ENCODE measurements at places on chromosomes 3 and 15.

DNA sequence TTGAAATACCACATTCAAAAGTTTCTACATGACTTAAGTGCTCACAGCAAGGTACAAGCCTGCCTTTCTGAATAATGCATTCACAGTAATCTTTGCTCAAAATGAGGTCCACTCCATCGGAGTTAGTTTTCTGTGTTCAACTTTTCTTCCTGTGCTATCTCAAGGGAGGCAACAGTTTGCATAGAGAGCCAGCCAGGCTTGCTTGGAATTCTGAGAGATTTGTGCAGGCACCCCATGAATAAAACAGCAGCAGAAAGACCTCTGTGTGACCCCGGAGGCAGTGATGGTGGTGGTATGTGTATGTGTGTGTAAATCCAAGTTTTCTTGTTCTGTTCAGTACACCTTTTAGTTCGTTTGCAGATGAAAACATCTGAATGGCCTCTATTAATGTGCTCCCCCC is 124.0 kb downstream of the ADAMTS9 start:
- DNase-seq: no peak

DNA sequence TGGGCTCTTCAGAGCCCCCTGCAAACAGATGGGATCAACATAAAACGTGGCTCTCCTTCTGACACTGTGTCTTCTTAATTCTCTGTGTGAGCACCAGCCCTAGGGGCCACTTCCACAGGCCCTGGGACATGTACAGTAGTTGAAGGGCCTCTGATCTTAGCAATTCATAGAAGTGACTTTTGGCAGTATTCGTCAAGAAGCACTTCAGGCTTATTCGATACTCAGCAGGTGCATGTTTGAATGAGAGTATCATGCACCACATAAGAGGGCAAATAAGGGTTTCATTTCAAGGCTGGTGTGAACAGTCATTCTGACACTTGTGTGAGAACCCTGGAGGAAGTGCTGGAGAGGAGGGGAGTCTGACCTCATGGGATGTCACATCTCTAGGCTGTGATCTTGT is 113.9 kb downstream of the GABRG3 start:
- DNase-seq: no peak

DNA sequence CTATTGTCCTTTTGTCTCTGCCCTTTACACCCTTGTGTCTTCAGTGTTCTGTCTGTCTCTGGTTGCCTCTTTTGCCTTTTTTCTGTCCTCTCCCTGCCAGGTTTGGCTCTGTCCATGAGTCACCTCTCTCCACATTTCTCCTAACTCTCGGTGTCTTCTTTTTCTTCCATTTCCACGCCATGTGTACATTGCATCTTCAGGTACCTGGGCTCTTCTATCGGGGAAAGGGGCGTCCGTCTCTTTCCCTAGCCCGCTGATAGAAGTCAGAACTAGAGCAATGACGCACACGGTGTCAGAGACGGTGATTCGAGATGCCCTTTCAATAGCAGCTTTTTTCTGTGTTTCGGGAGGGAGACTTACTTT is 641 bp downstream of the OPA1 start:
- DNase-seq: peak; percentile 35

- DNase-seq: no peak
Measured at GRCh38 chr3:30308131-30308530, 298.3 kb upstream of the TGFBR2 start.

DNA sequence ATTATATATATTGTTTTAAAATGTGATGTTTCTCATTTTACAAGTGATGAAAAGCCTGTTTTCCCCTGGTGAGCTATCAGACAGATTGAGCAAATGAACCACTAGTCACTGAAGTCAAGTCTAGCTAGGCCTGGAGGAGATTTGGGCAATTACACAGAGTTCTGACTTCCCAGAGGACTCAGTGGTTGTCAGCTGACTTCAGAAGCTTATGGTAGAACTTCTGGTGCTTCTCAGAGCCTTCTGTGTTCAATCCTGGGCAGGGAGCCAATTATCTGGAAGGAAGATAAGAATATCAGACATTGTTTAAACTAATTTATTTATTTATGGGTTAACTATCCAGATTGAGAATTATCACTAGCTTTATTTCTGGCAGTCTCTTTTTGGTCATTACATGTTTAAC is 37.7 kb upstream of the NAALADL2 start:
- no peak for DNase-seq
